ENCODE measurements at places on chromosomes 13 and 19.

DNA sequence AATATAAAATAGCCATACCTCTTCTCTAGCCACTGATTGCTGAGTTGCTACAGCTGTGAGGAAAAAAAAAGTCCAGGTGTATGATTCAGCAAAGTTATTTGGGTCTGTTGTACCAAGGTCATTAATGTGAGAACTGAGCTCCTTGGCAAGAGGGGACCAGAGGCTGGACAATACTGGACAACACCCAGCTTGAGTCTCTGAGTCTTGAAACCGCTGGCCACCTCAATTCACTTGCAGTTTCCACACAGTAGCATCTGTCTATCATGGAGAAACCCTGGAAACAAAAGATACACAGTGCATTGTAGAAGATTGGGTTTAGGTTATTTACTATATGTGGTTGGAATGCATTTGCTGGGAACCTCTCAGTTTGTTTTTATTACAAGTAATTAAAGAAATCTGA lies 60.4 kb downstream of the WDFY2 start:
- no peak for DNase-seq

DNA sequence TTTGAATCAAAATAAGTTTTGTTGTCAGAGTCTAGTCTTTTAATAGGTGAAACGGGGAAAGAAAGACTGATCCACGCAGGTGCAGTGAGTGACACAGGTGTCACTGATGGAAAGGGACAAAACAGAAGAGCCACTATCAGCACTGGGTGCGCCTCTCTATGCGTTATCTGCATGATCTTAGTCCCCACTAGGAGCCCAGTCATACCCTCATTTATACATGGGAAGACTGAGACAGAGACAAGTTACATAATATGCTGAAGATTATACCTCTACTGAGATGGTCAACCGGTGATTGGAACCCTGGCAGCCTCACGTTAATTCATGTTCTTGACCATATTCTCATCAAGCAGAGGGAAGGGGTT lies 3.4 kb downstream of the LRCH1 start:
- no peak for DNase-seq

GRCh38 chr13:38686577-38687245 lies at the start of gene FREM2:
TSS of gene FREM2 (plus strand) at chr13:38687077. CDS start at chr13:38687345, 268 bp downstream.
- DNase-seq, result no peak

- no peak for DNase-seq
Measured at GRCh38 chr19:14056069-14056666, 5.7 kb downstream of the PALM3 start.

GRCh38 chr19:2270423-2271233 lies 11.3 kb downstream of the PEAK3 start:
- peak; percentile 83 for DNase-seq

- DNase-seq, result no peak
Measured at GRCh38 chr19:33280351-33280921, 21.9 kb downstream of the CEBPA start.

- no peak for DNase-seq
Measured at GRCh38 chr13:88395804-88396203, 724.6 kb downstream of the SLITRK5 start.

DNA sequence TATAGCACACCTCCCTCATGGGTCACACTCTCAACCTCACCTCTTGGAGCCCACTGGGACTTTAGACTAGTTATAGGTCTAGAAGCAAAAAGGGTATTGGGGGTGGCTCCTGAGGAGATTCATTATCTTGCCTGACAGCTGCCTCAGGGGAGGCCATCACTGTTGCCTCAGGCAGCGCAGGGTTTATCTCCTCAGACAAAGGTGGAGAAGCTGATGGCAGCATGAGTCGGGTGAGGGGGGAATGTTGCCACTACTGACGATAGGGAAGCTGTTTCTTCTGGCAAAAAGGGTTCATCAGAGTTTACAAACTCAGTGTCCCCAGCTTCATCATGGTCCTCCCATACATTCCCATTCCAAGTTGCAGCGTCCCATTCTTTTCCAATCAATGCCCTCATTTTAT lies 562.4 kb downstream of the IRS2 start:
- no peak for DNase-seq

All from fibroblast of skin of back (primary cell).